ENCODE measurements at places on chromosomes 7 and 10.

DNA sequence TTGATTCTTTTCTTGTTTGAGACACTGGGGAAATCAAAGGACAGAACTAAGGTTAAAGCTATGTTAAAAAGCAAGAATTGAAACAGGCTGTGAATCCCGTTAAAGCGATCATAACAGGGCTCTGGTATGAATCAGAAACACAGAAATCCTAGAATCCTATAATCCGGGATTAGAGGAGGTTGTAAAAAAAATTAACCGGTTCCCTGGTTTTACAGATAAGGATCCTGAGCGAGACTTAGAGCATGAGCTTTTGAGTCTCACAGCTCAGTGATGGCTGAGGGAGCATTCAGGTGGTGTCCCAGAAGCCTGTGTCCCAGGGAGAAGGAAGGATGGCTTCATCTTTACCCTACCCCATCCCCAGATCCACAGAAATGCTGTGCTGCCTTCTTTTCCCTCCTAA is 461.3 kb downstream of the PAXIP1 start:
- DNase-seq = no peak

DNA sequence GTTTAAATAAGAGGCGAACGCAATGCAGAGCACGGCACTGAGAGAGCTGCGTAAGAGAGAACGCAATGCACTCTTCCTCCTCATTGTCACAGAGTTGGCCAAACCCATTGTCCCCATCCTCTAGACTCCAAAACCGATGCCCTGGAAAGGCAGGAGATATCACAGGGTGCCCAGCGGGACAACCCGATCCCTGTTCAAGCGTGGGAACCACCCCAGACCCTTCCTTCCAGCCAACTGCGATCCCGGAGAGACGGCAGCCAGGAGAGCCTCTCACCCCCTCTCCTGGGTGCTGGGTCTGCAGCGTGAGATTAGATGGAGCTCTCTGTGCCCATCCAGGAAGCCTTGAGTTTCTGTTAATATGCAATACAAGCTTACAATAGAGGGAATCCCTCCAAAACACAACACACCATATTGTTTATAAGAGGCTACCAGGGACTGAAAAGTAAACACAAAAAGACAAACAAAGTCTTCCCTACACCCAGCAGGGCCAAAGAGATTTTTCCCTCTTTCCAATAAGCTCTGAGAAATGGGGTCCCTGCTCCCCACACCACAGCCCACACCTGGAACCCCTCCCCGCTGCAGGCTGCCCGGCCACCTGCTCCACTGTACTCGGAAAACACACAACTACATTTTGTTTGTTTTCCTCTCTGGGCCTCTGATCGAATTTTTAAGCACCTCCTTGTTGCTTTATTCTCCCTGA is 187.6 kb downstream of the ADARB2 start:
- DNase-seq = no peak

GRCh38 chr7:127949769-127950222 is 81.4 kb downstream of the LRRC4 start:
- no peak for DNase-seq

DNA sequence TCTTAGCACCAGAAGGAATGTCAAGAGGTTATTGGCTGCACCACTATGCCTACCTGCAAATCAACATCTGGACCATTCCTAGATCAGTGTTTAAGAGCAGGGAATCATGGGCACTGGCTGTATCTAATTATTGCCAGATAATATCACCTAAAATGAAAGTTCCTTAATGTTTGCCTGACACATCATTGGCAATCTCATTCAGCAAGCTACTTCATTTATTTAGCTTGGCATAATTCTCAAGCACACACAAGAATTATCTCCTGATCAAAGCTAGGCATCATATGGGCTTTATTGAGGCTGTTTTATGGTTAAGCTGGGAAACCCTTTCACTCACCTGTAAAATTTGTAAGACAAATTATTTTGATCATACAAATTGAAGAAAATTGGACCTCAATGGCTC is 581.7 kb downstream of the INHBA start:
- DNase-seq = no peak

DNA sequence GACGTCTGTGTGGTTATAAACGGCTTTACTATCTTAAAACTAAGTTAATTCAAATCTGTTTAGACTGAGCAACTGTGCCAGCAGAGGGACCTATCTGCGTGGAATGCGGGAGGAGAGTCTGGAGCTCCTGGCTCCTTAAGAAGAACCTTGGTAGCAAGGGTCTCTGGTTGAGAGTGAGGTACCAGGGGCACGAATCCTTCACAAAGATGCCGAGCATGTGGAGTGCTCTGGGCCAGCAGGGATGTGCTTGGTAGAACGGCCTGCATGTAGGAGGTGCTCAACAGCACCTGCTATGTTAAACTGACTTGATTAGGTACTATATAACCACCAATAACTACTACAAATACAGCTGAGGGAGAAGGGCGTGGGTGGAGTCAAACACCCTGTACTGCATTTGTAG is 102.6 kb downstream of the VIPR2 start:
- DNase-seq = no peak

DNA sequence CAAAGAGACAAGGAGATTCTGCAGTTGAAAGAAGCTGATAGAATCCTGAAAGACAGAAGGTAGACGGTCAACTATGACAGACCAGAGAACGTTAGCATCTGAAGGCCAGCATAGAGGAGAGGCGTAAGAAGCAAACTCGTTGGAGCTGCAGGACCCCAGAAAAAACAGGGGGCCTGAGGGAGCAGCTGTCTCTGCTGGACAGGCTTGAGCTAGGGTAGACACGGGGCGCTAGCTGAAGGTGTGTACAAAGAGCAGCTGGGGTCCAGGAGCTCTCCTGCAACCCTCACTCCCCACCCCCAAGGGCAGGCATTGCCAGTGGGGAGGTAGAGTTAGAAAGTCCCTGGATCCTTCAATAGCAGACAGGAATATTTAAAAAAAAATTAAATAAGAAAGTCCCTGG is 14.6 kb upstream of the GDI2 start:
- DNase-seq = no peak

DNA sequence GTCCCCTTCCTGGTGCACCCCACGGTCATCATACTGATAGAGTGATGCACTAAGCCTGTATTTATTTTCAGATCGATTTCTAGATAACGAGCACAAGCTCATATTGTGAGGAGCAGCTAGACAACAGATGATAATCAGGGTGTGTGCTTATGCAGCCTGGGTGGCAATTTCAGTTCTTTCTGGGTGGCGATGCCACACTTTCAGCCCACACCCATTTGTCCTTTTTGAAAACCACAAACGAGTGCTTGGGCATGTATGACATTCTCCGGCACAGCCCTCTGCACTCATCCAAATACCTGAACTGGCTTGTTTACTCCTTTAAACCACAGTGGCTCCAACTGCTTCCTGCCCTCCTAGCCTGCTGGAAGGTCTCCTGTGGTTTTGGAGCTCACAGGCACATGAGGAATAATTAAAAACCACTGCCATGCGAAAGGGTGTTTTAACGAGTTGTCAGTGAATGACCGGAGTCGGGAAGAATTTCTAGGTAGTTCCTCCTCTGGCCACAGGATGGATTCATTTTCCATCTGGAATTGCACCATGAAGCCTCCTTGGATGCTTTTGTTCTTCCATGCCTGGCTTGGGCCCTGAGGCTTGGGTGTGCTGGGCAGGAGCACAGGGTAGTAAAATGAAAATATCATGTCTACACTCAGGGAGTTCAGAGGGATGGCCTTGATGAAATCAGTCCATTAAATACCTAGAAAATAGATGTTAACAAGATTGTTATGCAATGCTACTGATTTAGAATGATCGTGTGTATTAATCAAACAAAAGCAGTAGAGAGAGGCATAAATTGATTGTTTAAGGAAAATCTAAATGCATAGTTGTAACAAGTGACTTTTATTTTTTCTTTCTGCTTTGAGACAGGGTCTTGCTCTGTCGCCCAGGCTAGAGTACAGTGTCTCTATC is 52.4 kb upstream of the ITGB1 start:
- no peak for DNase-seq

GRCh38 chr7:116653646-116654045 is 18.4 kb upstream of the MET start:
- no peak for DNase-seq

- DNase-seq = no peak
Measured at GRCh38 chr7:44067064-44067951, 1.9 kb upstream of the PGAM2 start.

GRCh38 chr10:113736576-113736975 is 14.9 kb upstream of the PLEKHS1 start:
- DNase-seq = no peak

GRCh38 chr7:143492043-143492471 is 14.4 kb downstream of the TAS2R41 start:
- no peak for DNase-seq

GRCh38 chr7:21104124-21104500 is 317.4 kb upstream of the SP8 start:
- DNase-seq = no peak

DNA sequence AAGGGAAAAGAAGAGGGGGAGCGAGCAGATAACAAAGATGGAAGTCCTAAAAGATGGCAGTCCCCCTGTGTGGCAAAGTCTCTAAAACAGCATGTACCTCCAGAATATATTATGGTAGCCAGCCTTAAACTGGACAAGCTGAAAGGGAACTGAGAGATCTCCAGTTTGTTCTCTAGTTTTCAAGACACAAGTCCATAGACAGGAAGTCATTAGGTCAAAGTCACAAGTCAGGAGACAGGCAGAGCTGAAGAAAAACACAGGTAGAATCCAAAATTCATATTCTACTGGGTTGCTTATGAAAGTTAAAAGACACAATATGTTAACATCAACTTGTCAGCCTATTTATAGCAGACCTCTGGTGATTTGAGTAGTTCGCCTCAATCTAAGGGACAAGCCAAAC is 38.7 kb downstream of the FAM107B start:
- DNase-seq = no peak

DNA sequence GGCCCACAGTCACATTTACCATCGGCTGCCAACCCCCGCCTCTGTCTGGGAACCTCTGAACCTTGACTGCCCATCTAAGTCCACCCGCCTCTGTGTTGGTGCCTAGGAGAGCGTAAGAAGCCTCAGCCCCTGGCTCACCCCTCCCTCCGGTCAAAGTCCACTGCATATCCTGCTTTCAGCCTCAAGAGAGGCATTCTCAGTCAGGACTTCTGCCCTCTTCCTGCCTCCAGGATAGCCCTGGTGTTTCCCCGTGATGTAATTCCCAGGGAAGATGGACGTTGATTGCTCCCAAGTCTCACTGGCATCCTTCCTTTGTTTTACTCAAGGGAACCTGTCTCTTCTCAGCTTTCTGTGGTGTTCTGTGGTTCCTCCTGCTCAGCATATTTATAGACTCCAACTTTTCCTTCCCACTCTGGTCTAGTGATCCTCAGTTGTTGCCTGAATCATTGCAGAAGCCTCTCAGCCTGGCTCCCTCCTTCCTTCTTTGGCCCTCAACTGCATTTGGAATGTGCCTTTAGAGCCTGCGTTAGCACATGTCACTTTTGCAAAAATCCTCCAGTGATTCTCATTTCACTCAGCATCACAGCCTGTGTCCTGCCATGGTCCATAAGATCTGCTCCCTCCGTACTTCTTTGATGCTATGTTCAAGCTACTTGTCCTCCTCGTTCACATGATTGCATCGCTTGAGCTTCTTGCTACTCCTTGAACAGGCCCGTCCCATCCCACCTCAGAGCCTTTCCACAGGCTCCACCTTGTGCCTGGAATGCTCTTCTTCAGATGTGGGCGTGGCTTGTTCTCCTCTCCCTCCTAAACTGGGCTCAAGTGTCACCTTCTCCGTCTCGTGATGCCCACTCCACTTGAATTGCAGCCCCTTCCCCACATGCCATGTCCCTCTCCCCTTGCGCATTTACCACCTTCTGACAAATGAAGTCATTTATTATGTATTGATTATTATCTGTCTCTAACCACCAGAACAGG is 124.2 kb downstream of the PLPP4 start:
- DNase-seq = no peak

DNA sequence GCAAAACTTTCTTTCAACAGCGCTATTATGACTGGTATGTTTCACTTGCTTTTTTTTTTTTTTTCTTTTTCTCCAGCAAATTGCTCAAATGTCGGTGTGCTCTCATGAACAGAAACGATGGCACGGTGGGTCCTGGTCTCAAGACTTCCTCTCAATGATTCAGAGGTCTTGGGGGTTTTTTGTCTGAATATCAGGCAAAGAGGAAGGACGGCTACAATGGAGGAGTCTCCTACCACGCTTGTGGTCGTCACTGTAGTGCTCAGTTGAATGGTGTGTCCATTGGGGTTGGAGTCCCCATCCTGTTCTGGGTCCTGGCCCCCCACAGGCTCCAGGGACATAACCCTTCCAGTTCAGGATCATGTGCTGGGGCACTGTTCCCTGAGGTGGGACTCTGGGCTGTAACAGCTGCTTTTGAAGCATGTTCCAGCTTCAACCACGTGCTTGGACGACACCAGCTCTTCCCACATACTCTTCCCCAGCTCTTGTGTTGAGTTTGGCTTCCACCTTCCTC is 266.7 kb upstream of the KLF6 start:
- no peak for DNase-seq

DNA sequence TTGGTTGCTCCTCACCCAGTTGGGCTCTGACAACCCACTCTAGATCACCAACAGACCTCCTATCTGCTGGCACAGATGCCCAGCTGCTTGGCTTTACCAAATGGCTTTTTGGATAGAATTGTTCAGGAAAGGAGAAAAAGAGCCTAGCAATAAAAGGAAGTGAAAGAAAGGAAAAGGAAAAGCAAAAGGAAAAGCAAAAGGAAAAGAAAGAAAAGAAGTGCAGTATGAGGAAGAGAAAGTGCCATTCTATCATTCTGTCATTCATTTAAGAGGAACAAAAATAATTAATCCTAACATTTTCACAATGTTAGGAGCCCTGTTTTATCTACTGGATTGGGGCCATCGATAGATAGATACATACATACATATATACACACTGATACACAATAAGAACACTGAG is 353.6 kb downstream of the THSD7A start:
- DNase-seq = no peak

DNA sequence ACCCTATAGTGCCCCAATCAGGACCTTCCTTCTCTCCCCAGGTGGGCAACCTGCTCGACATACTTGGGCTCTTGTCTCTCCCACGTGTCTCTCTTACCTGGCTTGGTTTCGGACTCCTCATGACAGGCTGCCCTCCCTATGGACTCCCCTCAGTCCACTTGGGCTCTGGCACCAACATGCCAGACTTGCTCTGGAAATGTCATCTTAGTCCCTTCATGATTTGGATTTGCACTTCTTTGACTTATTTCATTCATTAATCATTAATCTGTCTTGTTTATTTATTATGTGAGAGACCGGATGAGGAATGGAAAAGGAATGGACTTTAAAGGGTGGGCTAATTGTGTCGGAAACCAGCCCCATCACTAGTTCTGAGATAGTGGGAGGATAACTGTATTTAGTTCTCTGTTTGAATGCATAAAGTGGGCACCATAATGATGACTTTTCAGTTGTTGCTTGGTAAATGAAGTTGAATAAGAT is 108.0 kb downstream of the SND1 start:
- DNase-seq = no peak
